AML-193 (cell line): ENCODE measurements at places on chromosomes 3 and 15.

- DNase-seq, result peak; percentile 25
Measured at GRCh38 chr3:183098536-183099025, 715 bp downstream of the MCCC1 start.

DNA sequence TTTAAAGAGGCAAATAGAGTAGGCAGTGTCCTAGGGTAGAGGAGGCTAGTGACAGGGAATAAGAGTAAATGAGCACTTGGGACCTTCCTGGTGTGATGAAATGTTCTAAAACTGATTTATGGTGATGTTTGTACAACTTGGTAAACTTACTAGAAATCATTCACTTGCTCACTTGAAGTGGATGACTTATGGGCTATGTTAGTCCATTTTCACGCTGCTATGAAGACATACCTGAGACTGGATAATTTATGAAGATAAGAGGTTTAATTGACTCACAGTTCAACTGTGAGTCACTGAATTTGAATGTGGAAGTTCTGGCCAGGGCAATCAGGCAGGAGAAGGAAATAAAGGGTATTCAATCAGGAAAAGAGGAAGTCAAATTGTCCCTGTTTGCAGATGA is 31.7 kb upstream of the DHX36 start:
- DNase-seq, result no peak

GRCh38 chr3:107963581-107963980 is 127.2 kb downstream of the CD47 start:
- DNase-seq, result no peak

GRCh38 chr15:74179101-74179841 is 5.8 kb downstream of the ISLR start:
- no peak for DNase-seq

DNA sequence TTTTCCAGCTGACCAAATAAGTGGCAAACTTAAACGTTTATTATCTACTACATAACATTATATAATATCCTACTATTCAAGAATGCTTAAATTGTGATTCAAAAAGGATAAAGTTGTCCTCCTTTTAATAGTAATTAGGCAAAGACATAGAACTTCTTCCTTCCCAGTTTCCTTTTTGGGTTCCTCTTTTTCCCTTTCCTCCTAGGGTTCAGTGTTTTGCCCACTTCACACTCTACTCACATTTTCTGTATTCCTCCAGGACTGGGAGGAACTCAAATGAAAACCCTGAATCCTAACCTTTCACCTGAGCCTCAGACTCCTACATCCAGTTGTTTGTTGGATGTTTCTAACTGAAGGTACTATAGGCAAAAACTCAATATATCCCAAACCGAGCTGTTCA is 132.5 kb downstream of the PEAK1 start:
- no peak for DNase-seq

DNA sequence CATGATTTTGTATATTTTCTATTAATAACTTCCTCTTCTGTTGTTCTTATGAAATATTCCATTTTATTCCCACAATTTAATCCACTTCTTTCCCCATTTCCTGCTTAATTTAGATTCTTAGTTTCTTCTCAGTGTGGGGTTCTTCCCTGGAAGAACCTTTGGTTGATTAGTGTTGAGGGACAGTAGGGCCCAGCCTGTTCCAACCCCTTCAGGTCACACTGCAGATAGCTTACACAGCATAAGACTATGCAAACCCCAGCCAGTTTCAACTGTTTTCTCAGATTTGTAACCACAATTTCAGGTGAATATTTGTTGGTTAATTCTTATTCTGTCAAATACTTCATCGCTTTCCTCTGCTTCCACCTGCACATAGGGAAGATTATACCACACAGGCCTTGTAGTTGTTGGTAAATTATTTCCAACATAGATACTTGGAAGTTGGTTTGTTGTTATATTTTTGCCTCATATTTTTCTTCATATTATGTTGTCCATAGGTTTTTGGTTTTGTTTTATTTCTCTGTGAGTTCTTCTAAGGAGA is 34.7 kb downstream of the AADACL2 start:
- peak; percentile 26 for DNase-seq

GRCh38 chr3:190579514-190580137 is 65.7 kb downstream of the IL1RAP start:
- no peak for DNase-seq

- DNase-seq, result no peak
Measured at GRCh38 chr3:170364965-170365364, 7.5 kb downstream of the SKIL start.

DNA sequence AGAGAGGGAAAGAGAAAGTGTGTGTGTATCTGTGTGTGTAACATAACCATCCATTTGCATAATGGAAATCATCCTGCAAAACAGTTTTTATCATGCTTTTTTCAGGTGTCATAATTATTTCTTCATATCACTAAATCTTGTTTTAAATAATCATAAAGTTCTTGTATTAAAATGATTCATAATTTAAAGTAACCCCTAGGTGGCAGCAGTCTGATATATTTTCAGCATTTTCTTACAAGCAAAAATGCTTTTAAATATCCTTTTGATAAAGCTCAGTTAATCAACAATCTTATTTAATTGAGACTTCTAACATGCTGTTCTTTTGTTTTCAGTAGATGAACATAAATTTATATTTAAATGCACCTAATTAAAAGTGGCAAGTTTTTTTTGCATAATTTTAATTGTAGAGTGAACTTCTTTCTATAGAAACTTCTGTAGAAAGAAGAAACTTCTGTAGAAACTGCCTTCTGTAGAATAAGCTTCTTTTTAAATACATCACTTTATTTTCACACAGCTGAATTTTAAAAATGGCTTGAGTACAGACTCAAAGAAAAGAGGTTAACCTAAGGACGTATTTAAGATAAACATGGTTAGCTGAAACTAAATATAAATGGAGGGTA is 72.5 kb downstream of the OPA1 start:
- DNase-seq, result peak; percentile 76

DNA sequence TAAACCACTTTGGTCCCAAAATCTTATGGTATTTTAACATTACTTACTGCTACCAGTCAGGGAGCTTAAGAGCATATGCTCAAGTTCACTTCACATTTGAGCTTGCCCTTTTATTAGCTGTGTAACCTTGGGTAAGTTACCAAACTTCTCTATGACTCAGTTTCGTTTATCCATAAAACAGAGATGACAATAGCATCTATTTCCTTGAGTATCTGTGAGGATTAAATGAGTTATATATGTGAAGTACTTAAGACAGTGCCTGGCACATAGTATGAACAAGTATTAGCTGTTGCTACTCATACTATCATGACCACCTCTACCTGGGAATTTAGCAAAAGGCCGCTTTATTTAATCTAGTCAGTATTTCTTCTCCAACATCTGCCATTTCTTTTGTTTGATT is 5.9 kb downstream of the ATOSA start:
- DNase-seq, result no peak

GRCh38 chr3:43522727-43523362 is 99.0 kb downstream of the ANO10 start:
- DNase-seq, result no peak

- DNase-seq, result no peak
Measured at GRCh38 chr3:143412084-143412483, 292.5 kb downstream of the CHST2 start.

GRCh38 chr3:188316723-188317070 is 162.7 kb downstream of the LPP start:
- no peak for DNase-seq
